Osteocyte (in vitro differentiated cells): ENCODE measurements at places on chromosomes 6 and 20. TPM values are rescaled to one million over a fixed set of nuclear protein-coding genes. Genes with fewer than 3 reads are reported as not detected.

DNA sequence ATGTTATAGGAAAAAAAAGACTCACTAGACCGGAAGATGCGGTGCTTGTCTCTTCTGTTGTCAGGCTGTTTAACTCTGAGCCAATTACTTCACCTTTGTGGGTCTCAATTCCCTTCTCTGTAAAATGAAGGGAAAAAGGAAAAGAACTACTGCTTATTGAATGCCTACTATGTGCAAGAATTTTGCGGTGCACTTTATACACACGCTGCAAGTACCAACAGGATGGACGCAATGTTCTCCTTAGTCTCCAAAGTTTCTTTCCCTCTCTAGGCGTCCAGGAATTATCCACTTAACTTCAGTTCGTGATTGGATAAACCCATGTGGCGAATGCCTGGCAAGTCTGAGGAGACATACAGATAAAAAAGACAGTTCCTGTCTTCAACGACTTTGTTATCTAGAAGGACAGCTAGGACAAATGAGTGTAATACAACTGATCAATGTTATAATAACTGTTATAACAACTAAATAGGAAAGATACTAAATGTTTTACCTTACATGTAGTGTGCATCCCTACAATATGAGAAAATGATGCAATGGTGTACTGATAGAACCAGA is 69.0 kb upstream of the JARID2 start:
- H3K4me3 ChIP-seq: no peak overlapping the region
- no peaks in the 10 kb centered on the region for H3K4me1 ChIP-seq
- H3K36me3 ChIP-seq: no peaks in the 10 kb centered on the region
- DNase-seq: no peak
- no peaks in the 10 kb centered on the region for H3K27me3 ChIP-seq

GRCh38 chr20:63767886-63768285 is 28.3 kb downstream of the SLC2A4RG start:
- H3K4me3 ChIP-seq: no peak overlapping the region
- H3K36me3 ChIP-seq: peaks cover 26% of the 10 kb centered on the region
- peaks cover 4% of the 10 kb centered on the region for H3K4me1 ChIP-seq
- DNase-seq: no peak

DNA sequence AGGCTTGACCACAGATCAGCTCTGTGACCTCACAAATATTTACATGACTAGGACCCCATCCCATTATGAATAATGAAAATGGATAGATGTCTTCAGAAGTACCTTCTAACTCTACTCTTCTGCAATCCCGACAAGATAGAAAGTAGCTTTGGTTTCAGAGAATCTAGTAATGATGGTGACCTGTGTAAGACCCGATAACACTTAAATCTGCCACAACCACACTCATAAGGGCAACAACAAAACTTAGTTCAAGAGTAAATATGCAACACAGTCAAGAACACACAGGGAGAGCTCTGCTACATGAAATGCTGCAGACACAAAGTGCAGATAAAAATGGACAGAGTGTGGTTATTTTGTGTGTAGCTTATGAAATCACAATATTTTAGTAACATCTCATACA is 9.6 kb downstream of the CHD6 start:
- no peak overlapping the region for H3K4me3 ChIP-seq
- H3K27me3 ChIP-seq: no peaks in the 10 kb centered on the region
- DNase-seq: no peak
- H3K36me3 ChIP-seq: no peaks in the 10 kb centered on the region
- H3K27ac ChIP-seq: no peak overlapping the region

GRCh38 chr6:169720207-169720855 is 4.0 kb downstream of the PHF10 start:
- H3K27me3 ChIP-seq: no peaks in the 10 kb centered on the region
- no peak for DNase-seq
- no peak overlapping the region for H3K4me3 ChIP-seq

DNA sequence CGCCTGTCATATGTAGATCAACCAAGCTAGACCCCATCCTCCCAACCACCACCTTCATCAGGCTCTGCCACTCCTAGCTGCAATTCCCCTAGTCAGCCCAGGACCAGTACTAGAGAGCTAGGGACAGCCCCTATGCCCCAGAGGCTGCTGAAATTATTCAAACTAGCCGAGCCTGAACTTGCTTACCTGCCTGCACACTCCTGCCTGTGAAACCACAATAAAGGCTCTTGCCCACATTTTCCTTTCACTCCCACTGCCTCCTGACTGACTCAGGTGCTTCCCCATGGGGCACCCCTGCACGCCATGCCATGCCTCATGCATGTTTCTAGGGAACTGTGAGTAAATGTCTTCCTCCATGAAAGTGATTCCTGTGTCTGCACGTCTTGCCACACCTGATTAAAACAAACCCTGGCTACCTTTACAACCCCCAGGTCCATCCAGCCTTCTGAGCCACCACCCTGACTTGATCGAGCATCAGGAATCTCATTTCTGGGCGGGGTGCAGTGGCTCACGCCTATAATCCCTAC is 66.5 kb upstream of the IER3 start:
- no peak overlapping the region for H3K27ac ChIP-seq
- H3K27me3 ChIP-seq: no peaks in the 10 kb centered on the region
- no peak overlapping the region for H3K4me3 ChIP-seq
- peaks cover 25% of the 10 kb centered on the region for H3K4me1 ChIP-seq

DNA sequence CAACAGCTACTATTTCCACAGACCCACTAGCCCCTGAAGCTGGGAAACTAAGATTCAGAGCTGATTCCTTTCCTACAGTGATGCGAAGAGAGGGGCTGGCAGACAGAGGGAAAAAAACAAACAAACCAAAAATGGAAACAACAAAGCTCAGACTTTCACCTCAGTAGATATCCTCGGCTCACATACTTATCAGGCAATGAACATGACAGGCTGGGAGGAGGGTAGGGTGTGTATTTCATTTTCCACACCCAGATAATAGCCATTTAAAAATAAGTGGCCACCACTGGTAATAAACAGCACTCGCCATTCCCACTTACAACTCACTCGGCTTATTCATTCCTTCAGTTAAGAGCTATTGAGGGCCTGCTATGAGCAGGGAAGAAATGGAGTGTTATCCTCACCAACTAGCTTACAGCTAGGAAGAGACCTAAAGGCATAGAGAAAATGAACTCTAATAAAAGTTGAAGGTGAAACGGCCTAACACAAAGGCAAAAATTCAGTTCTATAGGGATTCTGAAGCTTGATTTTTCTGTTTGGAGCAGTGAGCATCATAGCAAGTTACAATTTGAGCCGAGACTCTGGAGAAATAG is 32.0 kb upstream of the SPTLC3 start:
- H3K4me1 ChIP-seq: peaks cover 9% of the 10 kb centered on the region
- no peak overlapping the region for H3K27ac ChIP-seq
- no peak for DNase-seq
- no peaks in the 10 kb centered on the region for H3K27me3 ChIP-seq
- peaks cover 3% of the 10 kb centered on the region for H3K36me3 ChIP-seq

DNA sequence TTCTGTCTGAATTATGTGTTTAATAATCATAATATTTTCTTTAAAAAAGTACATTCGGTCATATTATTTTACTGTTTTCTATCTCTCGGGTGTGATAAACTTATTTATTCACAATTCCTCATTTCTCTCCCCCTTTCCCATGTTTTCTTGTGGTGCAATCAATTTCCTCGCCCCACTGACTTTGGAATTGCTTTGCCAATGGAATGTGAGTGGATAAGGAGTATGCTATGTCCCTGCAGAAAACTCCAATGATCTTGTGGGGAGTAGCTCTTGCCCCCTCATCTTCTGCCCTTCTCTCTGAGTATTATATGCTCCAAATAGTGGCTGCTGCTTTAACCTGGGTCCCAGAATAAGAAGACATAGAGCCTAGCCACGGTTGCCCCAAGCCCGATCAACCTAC is 64.1 kb downstream of the HMGN3 start:
- H3K4me1 ChIP-seq: peaks cover 12% of the 10 kb centered on the region
- no peak for DNase-seq
- H3K4me3 ChIP-seq: no peak overlapping the region
- no peaks in the 10 kb centered on the region for H3K27me3 ChIP-seq

GRCh38 chr20:63572788-63573646 is 1.0 kb downstream of the HELZ2 start:
- peak overlapping the region; percentile 76 for H3K4me3 ChIP-seq
- peak overlapping the region; percentile 57 for H3K27ac ChIP-seq
- H3K4me1 ChIP-seq: peaks cover 15% of the 10 kb centered on the region

Gene BTN1A1
- total RNA-seq: not detected in 2 replicates

Gene SULF2
- 39.1 and 40.4 TPM in 2 replicates for total RNA-seq

Gene STMND1
- total RNA-seq: not detected in 2 replicates

Gene TTBK1
- 0.05 and 0.08 TPM in 2 replicates for total RNA-seq
